Sigmoid colon (tissue), 7 donors: ENCODE measurements at places on chromosomes 7 and 10. TPM values are rescaled to one million over a fixed set of nuclear protein-coding genes. Genes with fewer than 3 reads are reported as not detected.

Gene LBX1
- not detected for total RNA-seq

GRCh38 chr10:73810735-73811465, 498 bp downstream of the NDST2 start:
- H3K27ac ChIP-seq = peak overlapping the region; percentile 94
- H3K36me3 ChIP-seq = peaks cover 54% of the 10 kb centered on the region
- H3K4me1 ChIP-seq = peaks cover 39% of the 10 kb centered on the region
- DNase-seq = no peak
- no peaks in the 10 kb centered on the region for H3K27me3 ChIP-seq

Gene EFCAB10
- not detected for total RNA-seq

DNA sequence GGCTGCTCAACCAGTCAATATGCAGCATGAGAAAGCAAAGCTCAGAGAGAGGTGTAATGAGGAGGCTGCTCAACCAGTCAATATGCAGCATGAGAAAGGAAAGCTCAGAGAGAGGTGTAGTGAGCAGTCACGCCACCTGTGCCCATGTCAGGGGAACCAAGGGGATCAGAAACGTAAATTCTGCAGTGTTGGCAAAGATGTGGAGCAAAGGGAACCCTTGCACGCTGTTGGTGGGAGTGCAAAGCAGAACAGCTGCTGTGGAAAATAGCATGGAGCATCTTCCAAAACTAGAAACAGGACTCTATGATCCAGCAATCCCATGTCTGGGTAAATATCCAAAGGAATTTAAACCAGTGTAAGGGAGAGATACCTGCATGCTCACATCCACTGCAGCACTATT, 194.9 kb downstream of the DIP2C start:
- no peaks in the 10 kb centered on the region for H3K36me3 ChIP-seq
- H3K4me3 ChIP-seq = no peak overlapping the region
- H3K4me1 ChIP-seq = peaks cover 95% of the 10 kb centered on the region
- peak; percentile 55 for DNase-seq
- peak overlapping the region; percentile 82 for H3K27ac ChIP-seq
- no peaks in the 10 kb centered on the region for H3K27me3 ChIP-seq

Gene ZP3
- 1.4 TPM for total RNA-seq

DNA sequence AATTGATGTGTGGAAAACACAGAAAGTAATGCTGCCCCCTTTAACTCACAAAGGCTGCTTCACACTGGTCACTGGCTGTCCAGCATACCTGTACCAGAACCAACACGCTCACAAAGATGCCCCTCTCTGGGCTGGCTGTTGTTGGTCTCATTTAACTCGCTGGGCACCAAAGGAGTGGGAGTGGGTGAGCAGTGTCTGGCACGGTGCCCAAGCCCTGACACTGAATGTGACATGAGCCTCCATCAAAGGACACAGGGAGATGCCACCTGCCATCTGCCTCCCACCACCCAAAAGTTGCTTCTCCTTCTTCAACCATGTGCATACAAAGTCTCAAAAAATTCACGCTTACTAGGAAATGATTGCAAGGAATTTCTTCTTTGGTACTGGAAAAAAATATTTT, 86.8 kb downstream of the FGFR2 start:
- H3K27ac ChIP-seq = no peak overlapping the region
- H3K4me3 ChIP-seq = no peak overlapping the region
- no peaks in the 10 kb centered on the region for H3K27me3 ChIP-seq
- no peak for DNase-seq
- peaks cover 32% of the 10 kb centered on the region for H3K36me3 ChIP-seq

Gene PPP1R17
- not detected for total RNA-seq

DNA sequence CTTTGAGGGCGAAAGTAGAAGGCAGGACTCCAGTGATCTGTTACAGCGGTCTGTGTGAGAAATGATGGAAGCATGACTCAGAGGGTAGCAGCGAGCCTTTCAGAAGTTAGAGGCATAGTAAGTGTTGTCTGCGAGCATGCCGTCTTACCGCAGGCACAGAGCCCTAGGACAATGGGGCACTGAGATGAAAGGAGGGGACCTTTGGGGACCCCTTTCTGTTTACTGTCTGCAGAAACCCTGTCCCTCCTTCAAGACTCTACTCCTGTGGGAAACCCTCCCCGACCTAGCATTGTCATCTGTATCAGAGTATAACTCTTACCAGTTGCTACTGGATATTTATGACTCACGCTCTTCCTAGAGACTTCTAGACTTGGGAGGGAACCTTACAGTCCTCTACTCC, 87.2 kb upstream of the AGK start:
- no peak overlapping the region for H3K27ac ChIP-seq
- no peak overlapping the region for H3K4me3 ChIP-seq
- H3K4me1 ChIP-seq = peaks cover 23% of the 10 kb centered on the region
- no peaks in the 10 kb centered on the region for H3K36me3 ChIP-seq
- no peaks in the 10 kb centered on the region for H3K27me3 ChIP-seq

- H3K4me3 ChIP-seq = peak overlapping the region; percentile 47
- H3K4me1 ChIP-seq = no peaks in the 10 kb centered on the region
- H3K27me3 ChIP-seq = peaks cover 62% of the 10 kb centered on the region
Measured at GRCh38 chr10:132185601-132186487, 904 bp upstream of the DPYSL4 start.

GRCh38 chr7:72337390-72338167, 74.6 kb downstream of the CALN1 start:
- DNase-seq = no peak
- no peaks in the 10 kb centered on the region for H3K4me1 ChIP-seq
- no peak overlapping the region for H3K27ac ChIP-seq
- H3K4me3 ChIP-seq = no peak overlapping the region
- no peaks in the 10 kb centered on the region for H3K36me3 ChIP-seq
- peaks cover 38% of the 10 kb centered on the region for H3K27me3 ChIP-seq

Gene ARF5
- total RNA-seq = 134 TPM

Gene MACROH2A2
- 10.4 TPM for total RNA-seq

DNA sequence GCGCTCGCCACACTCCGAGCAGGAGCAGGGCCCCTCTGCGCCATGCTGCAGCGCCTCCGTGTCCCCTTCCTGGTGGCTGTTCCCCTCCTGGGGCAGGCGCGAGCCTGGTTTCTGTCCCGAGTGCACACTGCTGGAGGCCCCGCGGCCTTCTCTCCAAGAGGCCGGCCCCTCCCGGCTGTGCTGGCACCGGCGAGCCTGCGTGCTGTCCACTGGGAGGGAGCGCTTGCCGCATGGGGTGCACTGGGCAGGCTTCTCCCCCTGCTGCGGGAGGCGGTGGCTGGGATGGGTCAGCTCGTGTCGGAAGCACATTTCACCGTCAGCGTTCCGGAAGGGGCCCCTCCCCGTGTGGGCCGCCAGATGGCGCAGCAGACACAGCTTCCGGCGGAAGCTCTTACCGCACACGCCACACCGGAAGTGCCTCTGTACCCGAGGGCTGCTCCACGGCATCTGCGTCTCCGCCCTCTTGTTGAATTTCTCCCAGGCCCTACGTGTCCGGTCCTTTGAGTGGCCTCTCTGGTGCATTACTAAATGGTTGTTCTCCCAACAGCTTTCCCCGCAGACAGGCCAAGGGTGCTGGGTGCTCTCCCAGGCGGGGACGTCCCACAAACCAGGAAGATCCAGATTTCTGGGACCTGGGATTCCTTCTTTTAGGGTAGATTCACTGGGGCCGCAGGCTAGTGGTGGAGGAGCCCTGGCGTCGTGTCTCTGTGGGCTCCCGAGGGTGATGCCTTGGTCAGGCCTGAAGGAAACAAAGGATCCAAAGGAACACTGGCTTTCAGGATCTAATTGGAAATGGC, 18.7 kb downstream of the ZNF786 start:
- H3K27me3 ChIP-seq = no peaks in the 10 kb centered on the region
- H3K4me1 ChIP-seq = no peaks in the 10 kb centered on the region
- peak; percentile 34 for DNase-seq
- peak overlapping the region; percentile 22 for H3K27ac ChIP-seq
- no peak overlapping the region for H3K4me3 ChIP-seq

DNA sequence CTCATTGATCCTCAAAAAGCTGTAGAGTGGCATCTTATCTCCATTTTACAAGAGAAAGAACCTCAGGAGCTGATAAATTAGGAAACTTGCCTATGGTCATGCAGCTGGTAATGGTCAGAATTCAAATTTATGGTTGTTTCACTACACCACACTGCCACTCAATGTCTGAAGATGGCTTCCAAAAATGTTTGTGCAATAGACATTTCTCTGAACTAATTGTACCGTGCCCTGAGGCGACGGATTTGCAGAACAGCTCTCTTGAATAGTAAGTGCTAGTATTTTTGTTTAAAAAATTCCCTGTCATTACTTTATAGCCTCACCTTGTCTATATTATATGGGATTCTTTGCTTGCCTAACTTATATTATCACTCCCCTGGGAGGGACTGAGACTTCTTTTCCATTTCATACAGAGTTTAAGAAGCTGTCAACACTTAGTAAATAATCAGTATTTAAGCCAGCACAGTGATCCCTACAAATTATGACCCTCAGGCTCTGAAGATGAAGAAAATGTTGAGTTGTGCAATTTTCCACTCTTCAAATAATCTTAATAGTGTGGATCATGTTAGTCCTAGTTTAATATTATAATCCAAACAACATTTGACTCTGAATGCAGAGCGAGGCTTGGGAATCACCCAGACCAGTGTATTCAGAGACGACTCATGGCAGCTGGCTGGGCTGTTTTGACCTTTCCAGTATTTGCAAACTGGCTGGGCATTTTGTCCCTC, 346.6 kb downstream of the PTEN start:
- H3K36me3 ChIP-seq = no peaks in the 10 kb centered on the region
- H3K4me3 ChIP-seq = no peak overlapping the region
- no peak for DNase-seq
- no peaks in the 10 kb centered on the region for H3K27me3 ChIP-seq

Gene NUP42
- 47.9 TPM for total RNA-seq

DNA sequence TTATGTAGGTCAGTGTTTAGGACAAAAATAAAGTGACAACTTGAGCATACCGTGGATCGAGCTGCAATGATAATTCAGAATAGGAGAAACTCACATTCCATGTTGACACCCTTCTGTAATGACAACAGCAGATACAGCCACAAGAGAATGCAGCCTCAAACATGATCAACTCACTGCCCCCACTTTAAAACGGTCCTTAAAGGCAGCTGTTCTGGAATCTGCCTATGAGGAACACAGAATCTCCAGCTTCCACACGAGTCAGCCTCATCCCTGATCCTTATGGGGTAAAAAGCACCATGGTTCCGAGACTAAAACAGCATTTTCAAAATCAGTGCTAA, 32.5 kb upstream of the DAGLB start:
- DNase-seq = no peak
- H3K27ac ChIP-seq = no peak overlapping the region
- H3K27me3 ChIP-seq = no peaks in the 10 kb centered on the region

GRCh38 chr10:62852961-62853702, 37.0 kb upstream of the EGR2 start:
- no peaks in the 10 kb centered on the region for H3K4me1 ChIP-seq
- no peaks in the 10 kb centered on the region for H3K36me3 ChIP-seq
- H3K4me3 ChIP-seq = no peak overlapping the region

Gene NEUROD6
- total RNA-seq = not detected

DNA sequence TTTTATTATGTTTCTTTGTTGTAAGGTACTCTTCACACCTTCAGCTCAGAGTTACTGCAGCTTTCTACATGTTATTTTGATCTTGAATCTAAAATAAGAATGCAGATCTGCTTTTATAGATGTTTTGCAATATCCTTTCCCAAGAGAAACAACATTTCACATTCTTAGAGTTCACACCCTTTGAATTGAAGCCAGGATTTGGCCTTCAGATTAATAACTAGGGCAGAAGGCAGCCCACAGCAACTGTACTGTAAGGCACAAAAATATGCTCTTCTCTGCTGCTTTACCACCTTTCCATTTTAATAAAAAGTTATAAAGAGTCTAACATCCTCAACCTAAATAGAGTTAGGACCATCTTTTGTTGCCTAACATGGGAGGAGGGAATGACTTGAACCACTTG, 224.7 kb downstream of the LHFPL3 start:
- H3K27ac ChIP-seq = no peak overlapping the region
- no peaks in the 10 kb centered on the region for H3K27me3 ChIP-seq
- no peak overlapping the region for H3K4me3 ChIP-seq

DNA sequence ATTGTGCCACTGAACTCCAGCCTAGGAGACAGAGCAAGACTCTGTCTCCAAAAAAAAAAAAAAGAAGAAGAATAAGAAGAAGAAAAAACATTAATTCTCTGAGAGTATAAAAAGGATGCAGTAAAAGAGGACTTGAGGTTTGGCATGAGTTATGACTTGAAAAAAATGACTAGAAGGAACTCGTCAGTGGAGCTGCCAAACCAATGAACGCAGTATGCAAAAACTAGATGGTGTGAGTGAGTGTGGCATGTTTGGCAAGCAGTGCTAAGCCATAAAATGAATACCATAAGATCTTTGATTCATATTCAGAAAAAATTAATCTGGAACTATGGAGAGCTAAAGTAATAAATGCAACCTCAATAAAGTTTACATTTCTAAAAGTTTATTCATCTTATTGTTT, 68.6 kb upstream of the MEOX2 start:
- H3K4me1 ChIP-seq = peaks cover 36% of the 10 kb centered on the region
- H3K27me3 ChIP-seq = no peaks in the 10 kb centered on the region
- no peak for DNase-seq
- H3K36me3 ChIP-seq = no peaks in the 10 kb centered on the region

Gene OLAH
- 0.49 TPM for total RNA-seq

- H3K4me3 ChIP-seq = no peak overlapping the region
- DNase-seq = no peak
- no peaks in the 10 kb centered on the region for H3K36me3 ChIP-seq
- no peaks in the 10 kb centered on the region for H3K4me1 ChIP-seq
- no peak overlapping the region for H3K27ac ChIP-seq
Measured at GRCh38 chr7:77409005-77409738, 7.0 kb downstream of the GSAP start.

DNA sequence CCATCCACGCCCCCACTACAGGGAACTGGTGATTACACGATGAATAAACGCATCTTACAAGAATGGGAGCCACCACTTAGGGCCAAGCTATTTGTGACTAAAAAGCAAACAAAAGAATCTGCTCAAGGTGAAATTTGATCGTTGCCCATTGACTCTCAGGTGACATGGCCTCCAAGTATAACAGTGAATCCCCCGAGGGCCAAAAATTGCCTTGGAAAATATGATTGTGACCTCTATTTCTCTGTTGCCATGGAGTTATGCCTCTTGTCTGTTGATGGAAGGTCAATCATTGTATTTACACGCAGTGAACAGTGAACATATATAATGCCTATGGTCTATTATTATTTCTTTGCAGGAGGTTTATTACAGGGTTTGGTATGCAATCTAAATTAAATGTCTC, 282.3 kb downstream of the KLF6 start:
- peaks cover 13% of the 10 kb centered on the region for H3K4me1 ChIP-seq
- H3K4me3 ChIP-seq = no peak overlapping the region
- no peak overlapping the region for H3K27ac ChIP-seq
- no peaks in the 10 kb centered on the region for H3K27me3 ChIP-seq

GRCh38 chr10:86317949-86318725, 48.5 kb downstream of the GRID1 start:
- H3K4me3 ChIP-seq = no peak overlapping the region
- H3K27me3 ChIP-seq = no peaks in the 10 kb centered on the region
- no peak overlapping the region for H3K27ac ChIP-seq
- peak; percentile 48 for DNase-seq
- no peaks in the 10 kb centered on the region for H3K36me3 ChIP-seq
